ENCODE measurements at places on chromosomes 7 and 10.

GRCh38 chr10:17217631-17218232 lies 10.3 kb upstream of the VIM start:
- DNase-seq: peak; percentile 97

- DNase-seq: peak; percentile 48
These were observed 72.6 kb upstream of the TOMM7 start for GRCh38 chr7:22895140-22895827.

- no peak for DNase-seq
These were observed 608.8 kb downstream of the PARD3 start for GRCh38 chr10:34206078-34206934.

DNA sequence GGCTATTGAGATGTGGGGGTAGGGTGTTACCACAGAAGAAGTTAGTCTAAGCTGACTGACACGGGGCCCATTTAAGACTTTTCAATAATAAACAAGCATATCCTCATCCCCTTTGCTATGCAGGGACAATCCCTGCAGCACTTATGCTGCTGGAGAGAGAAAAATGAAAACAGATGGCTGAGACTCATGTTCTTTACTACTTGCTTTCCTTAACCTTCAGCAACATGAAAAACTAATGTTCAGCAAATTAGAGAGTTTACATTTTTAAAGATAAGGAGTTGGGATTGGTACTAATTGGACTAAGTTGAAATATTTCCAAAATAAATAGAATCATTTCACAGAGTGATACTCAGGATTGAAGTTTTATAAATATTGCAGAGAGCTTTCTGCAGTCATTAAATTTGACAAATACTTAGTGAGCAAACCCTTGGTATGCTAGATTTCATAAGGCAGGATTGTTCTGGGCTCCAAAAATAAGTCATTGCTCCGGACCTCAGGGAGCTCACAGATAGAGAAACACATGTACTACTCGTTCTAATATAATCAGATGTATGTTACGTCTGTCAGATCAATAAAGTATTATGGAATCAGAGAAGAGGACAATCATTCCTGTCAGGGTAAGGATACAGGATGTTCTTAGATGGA lies 147.1 kb upstream of the LRRN3 start:
- peak; percentile 72 for DNase-seq

DNA sequence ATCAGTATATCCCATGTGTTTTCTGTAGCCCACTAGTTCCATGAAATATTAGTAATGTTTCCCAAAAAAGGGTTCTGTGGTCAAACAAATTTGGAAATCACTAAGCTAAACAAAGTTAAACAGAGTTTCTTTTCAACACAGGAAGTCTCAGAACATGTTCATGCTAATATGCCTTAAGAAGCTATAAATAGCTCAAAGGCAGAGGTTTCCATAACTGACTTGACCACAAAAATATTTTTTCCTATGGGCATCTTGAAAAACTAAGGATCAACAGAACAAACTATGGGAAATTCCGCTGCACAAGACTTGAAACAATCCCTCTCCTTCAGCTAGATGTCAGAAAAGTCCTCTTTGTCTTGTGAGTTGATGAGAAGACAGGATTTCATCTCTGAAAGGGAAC lies 59.7 kb downstream of the SEM1 start:
- peak; percentile 33 for DNase-seq

DNA sequence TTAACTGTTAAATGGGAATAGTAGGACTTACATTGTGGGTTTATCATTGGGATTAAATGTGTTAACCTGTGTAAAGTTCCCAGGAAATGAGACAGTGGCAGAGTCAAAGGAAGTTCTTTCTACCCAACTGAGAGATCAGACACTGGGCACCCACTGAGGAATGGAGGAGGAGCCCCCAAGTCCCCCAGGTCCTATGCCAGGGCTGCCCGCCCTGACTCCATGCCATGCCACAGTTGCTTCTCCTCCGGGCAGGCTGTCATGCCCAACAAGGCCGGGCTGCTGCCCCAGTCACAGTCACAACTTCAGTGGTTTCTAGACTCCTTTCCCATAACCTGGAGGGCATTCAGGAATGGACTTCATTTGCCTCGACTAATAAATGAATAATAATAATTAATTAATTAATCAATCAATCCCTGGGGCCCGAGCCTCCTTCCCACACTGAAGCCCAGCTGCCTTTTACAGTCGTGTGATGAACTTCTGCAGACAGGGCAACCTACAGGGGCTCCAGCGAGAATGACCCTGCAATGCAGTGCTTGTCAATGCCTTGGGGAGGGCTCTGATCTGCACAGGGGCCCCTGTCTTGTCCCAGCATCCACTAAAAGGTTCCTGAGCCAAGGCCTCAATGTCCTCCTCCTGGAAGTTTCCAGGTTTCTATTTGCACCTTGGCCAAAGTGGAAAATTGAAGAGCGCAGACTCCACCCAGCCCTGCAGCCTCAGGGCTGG lies 32.4 kb downstream of the DRGX start:
- DNase-seq: no peak

GRCh38 chr7:98295467-98296192 lies 14.1 kb downstream of the BRI3 start:
- no peak for DNase-seq

- peak; percentile 83 for DNase-seq
These were observed 92.4 kb upstream of the PIK3CG start for GRCh38 chr7:106772655-106773108.

- DNase-seq: peak; percentile 43
These were observed 301.5 kb upstream of the CACNA2D1 start for GRCh38 chr7:82745117-82745516.

- DNase-seq: no peak
These were observed 52.1 kb downstream of the TRRAP start for GRCh38 chr7:98930464-98930863.

- DNase-seq: no peak
These were observed 119.8 kb downstream of the FAM107B start for GRCh38 chr10:14654821-14655382.

DNA sequence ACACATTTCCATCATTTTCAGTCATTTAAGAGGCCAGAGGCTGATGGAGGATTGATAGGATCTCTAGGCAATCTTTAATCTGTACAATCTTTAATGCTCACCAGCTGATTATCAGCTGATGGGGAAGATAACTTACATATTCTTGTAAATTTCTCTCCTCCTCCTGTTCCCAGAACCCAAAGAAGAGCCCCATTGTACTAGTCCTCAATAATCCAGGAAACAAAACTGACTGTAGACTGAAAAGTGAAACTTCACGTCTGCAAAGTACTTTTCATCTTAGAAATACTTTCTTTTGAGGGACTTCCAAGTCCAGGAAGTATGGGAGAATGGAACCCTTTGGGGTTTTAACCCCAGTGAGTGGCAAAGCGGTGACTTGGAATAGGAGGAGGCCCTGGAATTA lies 283.3 kb downstream of the FRMD4A start:
- no peak for DNase-seq

- DNase-seq: peak; percentile 67
These were observed 2.8 kb downstream of the BET1 start for GRCh38 chr7:94001396-94001795.

DNA sequence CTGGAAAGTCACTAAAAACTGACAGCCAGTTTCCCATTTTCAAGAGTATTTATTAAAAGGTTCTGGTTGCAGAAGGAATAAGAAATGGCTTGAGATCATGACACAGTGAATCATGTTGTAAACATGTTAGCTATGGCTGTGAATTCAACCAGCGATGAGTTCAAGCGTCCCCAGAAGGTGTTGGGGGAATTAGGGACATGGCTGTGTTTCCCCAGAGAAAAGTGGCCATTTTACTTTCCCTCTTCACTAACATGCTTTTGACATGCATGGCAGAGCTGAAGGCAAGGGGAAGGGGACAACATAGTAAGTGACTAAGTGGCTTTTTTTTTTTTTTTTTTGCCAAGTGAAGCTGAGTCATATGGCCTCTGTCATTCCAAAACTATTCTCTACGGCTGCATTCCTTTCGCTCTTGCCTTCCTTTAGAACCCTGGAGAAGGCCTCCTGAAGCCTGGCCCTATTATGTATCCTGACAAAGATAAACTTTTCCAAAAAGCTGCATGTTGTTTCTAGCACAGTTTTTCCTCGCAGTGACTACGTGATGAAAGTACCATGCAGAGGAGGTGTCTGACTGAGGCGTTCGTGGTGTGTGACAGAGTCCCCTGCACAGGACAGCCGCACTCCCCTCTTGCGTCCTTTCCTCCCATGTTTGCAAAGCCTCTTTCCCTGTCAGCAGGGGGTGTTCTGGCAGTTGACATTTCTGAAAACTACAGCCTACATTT lies 46.9 kb downstream of the EGFR start:
- peak; percentile 97 for DNase-seq

DNA sequence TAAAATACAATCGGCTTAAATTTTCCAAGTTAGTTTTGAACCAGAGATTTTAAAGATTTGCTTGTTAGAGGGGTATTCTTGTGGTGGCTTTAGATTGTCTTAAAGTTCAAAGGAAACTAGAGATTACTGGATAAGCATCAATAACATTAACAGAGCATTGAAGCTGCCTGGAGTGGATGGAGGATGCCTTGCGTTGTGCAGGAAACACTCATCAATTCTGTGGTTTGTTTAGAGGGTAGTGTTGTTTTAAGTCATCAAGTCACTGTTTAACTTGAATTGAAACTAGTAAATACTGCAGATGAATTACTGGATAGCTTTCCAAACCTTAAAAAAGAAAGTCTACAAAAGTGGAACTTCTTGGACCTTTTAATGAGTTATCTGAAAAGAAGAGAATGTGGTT lies 218.6 kb downstream of the CELF2 start:
- DNase-seq: no peak

DNA sequence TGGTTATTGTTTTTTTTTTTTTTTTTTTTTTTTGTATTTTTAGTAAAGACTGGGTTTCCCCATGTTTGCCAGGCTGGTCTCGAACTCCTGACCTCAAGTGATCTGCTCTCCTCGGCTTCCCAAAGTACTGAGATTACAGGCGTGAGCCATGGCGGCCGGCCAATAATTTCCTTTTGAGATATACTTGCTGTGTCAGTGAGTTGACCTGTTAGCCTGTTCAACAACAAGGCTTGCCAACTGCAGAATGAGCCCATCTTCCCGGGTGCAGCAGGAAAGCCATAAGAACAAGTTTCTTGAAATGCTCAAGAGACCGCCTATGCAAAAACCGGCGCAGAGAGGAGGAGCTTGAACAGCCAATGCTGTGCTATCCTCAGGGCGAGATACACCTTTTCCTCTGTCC lies 112.5 kb downstream of the PRPF18 start:
- no peak for DNase-seq

- DNase-seq: no peak
These were observed 8.0 kb upstream of the PPIF start for GRCh38 chr10:79339266-79339665.

DNA sequence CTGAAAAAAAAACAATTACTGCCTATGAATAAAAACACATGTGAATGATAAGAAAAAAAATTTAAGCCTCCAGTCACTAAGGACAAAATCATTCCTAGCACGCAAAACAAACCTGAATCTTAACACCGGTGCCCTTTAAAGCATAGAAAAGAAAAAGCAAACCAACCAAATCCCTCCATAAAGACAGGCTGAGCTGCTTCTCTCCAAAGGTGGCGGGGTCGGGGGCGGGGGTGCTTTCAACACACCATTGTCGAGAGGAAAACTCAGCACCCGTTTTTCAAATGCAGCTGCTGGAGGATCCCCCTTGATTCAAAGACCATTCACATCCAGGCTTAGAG lies 1.4 kb downstream of the ST8SIA6 start:
- DNase-seq: no peak

DNA sequence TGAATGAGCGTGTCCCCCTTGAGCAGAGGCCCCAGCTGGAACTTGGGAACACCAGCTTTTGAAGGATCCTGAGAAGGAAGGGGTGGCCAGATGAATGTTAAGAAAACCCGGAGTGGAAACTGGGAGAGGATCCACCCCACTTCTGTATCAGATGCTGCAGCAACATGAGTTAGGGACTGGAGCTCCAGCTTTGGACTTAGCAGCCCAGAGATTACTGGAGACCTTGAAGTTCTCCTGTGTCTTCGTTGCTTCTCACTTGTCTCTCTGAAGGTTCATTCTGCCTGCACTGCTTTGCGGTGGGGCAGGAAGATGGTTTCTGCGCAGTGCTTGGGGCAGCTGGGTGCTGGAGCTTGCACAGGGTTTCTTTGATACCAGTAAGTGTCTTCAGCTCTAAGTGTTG lies 9.3 kb downstream of the TMEM248 start:
- DNase-seq: peak; percentile 26

DNA sequence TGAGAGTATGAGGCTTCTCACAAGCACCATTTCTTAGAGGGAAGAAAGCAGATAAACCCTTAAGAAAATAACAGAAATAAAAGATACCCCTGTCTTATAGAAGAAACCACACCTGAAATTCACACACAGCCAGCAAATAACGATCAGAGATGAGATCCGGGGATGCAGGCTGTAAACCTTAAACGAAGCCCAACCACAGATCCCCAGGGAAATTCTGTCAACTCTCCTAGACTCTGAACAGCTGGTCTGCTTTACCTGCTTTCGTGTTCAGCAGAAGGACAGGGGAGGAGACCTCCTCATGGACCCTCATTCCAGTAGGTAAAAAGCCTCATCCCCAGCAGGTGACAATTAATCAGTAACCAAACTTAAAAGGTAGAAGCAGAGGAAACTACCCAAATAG lies 45.0 kb downstream of the VOPP1 start:
- DNase-seq: no peak

- DNase-seq: peak; percentile 6
These were observed 146.6 kb upstream of the RNF32 start for GRCh38 chr7:156493942-156494341.

DNA sequence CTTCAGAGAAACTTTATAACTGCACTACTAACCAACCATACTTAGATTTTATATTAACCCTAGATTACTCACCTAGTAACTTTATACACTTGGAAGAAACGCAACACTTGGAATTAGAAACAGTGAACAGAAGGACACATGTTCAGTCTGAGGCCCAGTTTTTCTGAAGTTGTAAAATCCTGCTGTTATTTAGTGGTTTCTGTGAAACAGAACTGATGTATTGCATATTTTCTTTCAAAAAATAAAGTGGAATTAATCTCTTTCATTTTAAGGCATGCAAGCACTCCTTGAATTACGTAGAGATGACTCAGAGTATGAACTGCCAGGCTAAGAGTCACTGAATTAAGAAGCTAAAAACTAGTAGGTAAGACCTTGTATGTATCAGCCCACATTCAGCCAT lies 215.8 kb downstream of the SKAP2 start:
- DNase-seq: peak; percentile 59

DNA sequence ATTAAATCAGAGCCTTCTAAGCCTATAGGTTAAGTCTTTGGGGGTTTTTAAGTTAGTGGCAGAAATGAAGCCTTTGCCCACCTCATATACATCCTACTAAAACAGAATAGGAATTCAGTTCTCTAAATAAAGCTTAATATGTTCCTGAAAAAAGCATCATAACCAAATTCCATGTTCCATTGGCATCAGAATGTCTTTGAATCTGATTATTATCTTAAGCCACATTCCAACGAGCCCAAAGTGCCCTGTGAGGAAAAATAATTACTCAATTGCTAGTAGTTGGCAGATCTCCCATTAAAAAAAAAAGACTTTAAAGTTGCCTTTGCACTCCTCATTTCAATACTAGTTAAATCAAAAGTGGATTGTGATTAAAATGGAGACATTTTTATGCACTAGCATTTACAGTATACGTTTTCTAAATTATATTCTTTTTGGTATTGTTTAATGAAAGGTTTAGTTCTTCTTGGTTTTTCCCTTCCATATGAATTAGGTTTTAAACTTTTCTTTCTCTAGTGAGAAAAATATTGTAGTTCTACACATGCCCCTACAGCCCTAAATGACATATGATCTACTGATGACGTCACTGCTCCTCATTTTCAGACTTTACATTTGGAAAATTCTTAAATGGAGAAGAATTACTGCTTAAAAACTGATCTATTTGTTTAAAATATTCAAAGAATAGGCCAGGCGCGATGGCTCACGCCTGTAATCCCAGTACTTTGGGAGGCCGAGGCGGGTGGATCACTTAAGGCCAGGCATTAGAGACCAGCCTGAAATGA lies 54.3 kb upstream of the CABCOCO1 start:
- peak; percentile 44 for DNase-seq
